Right atrium auricular region (tissue), 2 donors: ENCODE measurements at places on chromosomes 16 and 17. TPM values are rescaled to one million over a fixed set of nuclear protein-coding genes. Genes with fewer than 3 reads are reported as not detected.

GRCh38 chr16:89523680-89524344, 15.6 kb downstream of the SPG7 start:
- no peak for DNase-seq

GRCh38 chr17:80962356-80963329, 29.0 kb upstream of the CHMP6 start:
- DNase-seq, result no peak

DNA sequence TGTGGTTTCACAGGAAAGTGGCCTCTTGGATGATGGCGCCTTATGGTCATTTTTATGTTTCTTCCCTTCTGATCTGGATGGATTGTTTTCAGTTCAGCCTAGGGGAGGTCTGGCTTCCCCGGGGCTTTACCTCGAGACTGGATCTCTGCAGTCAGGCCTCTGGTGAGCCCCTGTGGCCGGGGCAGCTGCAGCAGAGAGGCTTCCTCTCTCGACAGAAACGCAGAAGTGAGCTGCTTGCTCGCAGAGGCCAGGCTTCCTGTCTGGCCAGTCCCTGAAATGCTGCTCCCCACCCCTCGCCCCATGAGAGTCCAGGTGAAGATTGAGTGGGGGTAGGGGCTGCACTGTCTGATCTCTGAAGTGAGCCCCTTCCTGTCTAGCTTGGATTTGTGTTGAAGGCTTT, 44.0 kb downstream of the PLCG2 start:
- no peak for DNase-seq

- no peak for DNase-seq
Observed at GRCh38 chr17:74354123-74354522, 7.5 kb downstream of the BTBD17 start.

- DNase-seq, result peak; percentile 92
Observed at GRCh38 chr16:86566601-86566965, at the start of gene FOXC2. TSS of gene FOXC2 (plus strand) at chr16:86566829. CDS start at chr16:86567336, 507 bp downstream.

GRCh38 chr16:86281421-86281820, 228.9 kb upstream of the FOXF1 start:
- no peak for DNase-seq

DNA sequence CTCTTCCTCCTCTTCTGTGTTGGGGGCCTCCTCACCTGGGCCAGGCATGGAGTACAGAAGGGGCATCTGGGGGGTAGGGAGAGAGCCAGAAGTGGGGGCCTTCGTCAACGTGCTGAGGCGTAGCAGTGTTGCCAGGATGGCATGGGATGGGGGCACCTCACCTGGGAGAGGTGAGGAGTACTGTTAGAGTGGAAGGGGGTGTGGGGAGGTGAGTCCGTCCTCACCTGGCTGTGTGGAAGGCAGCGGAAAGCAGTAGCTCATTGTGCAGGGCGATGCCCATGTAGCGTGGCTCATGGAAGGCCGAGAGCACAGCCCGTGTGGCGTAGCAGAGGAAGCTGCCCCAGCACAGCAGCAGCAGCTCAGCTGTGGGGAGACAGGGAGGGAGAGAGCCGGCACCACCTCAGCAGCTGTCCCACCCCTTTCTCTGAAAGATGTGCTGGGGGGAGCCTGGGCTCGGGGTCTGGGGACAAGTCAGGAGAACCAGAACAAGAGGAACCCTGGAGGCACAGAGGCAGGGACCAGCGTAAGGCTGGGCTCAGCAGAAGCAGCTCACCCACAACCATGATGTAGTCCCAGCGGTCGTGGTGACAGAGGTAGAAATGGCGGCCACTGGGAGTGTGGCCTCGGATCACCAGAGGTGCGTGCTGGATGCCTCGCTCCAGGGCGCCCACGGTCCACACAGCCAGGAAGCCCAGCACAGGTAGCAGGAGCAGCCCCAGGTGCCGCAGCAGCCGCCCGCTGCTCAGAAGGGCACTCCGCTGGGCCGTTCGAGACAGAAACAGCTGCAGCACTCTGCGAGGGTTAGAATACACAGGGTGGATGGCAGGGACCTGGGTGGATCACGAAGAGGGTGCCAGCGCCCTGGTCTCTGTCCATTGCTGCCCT, 9.0 kb downstream of the GPR179 start:
- DNase-seq, result no peak

RAB11FIP4 gene
- total RNA-seq, result 4.4 TPM

GRCh38 chr17:78128551-78129350, at the start of gene TMC6:
TSS of gene TMC6 (minus strand) at chr17:78128755. CDS start at chr17:78126832, 1,923 bp downstream.
- DNase-seq, result no peak

ICAM2 gene
- total RNA-seq, result 109 TPM

GRCh38 chr16:14464796-14465195, 165.3 kb downstream of the PARN start:
- DNase-seq, result no peak

DNA sequence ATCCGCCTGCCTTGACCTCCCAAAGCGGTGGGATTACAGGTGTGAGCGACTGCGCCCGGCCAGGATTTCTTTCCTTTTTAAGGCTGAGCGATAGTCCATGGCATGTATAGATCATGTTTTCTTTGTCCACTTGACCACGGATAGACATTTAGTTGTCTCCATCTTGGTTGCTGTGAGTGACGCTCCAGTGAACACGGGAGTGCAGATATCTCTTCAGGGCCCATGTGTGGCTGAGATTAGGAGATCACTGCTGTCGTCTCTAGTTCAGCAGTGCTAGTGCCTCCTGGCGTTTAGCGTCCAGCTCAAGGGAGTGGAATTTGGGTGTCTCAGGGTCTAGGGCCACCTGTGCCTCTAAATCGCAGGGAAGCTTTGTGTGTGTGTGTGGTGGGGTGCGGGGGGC, 41.5 kb downstream of the ABCC1 start:
- no peak for DNase-seq

CSH2 gene
- total RNA-seq, result not detected
